ENCODE measurements at places on chromosomes 16 and 17.

GRCh38 chr17:6327007-6327406, 107.9 kb downstream of the AIPL1 start:
- no peak for DNase-seq

GRCh38 chr16:2770057-2770951, 6.8 kb downstream of the ELOB start:
- no peak for DNase-seq

GRCh38 chr17:8870406-8871040, 3.0 kb upstream of the PIK3R6 start:
- DNase-seq = no peak

DNA sequence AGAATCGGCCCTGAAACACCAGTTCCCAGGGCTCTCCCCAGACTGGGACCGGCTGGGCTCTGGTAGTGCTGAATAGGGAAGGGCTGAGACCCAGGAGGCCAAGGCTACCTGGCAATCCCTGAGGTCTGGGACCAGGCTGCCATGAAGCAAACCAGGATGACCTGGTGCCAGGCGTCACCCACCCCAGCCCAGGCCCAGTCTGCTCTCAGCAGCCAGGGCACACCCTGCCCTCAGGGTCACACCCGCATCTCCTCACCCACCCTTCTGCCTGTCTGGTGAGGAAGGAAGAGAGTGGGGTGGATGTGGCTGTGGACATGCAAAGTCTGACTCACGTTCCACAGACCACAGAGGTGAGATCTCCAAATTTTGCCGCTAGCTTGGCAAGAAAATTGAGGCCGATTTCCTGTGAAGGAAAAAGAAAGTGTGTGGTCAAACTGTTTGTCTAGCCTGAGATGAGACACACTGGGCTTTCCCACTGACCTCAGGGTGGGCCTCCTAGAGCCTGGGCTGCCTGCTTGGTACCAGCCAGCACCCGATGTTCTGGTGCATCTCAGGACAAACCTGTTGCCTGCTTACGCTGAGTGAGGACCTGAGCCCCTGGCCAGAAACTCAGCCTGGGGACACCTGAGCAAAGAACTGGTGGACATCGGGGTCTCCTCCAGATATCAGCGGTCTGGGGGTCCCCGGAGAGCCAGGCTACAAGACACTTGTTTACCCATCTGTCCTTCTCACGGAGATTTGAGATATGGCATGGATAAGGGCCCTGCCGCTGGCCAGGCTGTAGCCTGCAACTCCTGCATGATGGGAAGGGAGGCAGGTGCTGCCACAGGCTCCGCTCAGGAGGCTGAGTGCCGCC, 6.3 kb upstream of the RAB37 start:
- no peak for DNase-seq

DNA sequence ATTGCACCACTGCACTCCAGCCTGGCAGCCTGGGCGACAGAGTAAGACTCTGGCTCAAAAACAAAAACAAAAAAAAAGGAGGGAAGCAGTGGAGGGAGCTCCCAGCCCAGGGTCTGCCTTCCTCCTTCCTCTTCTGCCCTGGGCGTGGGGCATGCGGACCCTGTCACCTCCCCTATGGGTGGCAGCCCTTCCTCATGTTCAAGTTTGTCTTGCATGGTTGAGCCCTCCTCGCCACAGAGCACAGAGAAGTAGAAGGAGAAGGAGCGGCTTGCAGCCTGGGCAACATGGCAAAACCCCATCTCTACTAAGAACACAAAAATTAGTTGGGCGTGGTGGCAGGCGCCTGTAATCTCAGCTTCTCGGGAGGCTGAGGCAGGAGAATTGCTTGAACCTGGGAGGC, 21.4 kb upstream of the TIMP2 start:
- no peak for DNase-seq

GRCh38 chr17:40068584-40068916, 5.8 kb downstream of the THRA start:
- no peak for DNase-seq

- no peak for DNase-seq
These were observed 880 bp downstream of the SARM1 start for GRCh38 chr17:28372203-28372944.

DNA sequence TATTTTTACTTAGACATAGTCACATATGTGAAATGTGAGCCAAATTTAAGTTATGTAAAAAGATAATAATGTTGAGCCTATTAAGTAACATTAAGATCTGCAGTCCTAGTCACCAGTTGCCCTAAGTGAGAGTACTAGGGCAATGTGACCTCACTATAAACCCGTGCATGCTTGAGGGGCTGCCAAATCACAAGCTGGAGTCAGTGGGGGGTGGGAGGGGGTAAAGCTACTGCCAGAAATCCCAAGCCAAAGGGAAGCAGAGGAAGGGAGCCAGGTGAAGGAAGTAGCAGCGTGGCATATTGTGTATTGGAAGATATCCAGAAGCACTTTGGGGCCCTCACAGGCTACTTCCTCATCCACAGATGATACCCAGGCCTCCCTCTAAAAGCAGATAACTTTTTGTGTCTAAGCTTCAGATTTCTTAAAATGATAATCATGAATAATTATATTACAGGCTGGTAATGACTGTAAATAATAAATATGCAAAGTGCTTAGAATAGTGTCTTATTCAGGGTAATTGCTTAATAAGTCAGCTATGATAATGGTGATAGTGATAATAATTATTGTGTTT, 134.1 kb downstream of the CA10 start:
- DNase-seq = peak; percentile 59

DNA sequence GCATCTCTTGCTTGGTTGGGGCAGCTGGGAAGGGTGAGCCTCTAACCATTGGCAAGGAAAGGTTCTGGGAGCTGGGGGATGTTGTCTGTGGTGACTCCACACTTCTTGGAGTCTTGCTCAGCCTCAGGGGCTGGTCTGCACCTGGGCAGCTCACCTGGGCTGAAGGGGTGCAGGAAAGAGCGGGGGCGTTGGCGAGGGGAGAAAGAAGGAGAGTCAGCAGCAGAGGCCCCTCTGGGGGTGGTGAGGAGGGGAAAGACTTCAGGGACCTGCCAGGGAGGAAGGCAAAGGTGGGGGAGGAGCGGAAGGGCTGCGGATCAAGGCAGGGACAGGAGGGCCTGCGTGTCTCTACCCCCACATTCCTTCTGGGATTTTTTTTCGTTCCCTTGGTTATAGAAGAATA, 47.7 kb downstream of the CCDC42 start:
- no peak for DNase-seq

GRCh38 chr17:44389723-44390202, 314 bp upstream of the ITGA2B start:
- no peak for DNase-seq

GRCh38 chr16:57629516-57630406, 1.3 kb downstream of the ADGRG1 start:
- no peak for DNase-seq

DNA sequence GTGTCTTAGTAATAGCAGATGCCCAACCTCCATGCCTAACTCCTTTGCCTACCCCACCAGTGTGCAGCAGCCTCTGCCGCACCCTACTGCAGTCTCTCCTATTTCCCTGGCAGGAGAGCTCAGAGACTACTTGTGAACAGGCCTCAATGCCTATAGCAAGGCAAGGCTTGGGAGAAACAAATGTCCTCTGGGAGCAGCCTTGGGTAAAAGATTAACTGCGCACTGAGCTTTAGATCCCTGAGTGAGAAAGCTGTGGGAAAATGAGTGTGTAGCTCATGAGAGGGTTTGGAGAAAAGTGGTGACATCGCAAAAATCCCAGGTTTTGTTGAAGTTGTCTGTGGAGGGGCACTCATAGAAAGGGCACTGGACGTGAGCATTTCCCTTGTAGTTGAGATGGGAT, 335.8 kb downstream of the WWOX start:
- no peak for DNase-seq

- DNase-seq = no peak
These were observed 27.5 kb upstream of the MTSS2 start for GRCh38 chr16:70713342-70713741.

DNA sequence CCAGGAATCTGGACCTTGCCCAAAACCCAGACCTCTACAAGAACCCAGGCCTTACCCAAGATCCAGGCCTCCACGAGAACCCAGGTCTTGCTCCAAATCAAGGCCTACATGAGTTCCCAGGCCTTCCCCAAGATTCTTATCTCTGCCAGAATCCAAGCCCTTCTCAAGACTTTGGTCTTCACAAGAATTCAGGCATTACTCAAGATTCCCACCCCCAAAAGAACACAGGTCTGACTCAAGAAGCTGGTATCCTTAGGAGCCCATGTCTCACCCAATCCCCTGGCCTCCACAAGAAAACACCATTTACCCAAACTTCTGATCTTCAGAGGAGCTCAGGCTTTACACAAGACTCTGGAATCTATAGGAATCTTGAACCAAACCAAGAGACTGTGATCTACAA, 2.6 kb downstream of the SPEM3 start:
- no peak for DNase-seq

GRCh38 chr16:54425681-54426552, 139.3 kb upstream of the IRX3 start:
- DNase-seq = no peak

DNA sequence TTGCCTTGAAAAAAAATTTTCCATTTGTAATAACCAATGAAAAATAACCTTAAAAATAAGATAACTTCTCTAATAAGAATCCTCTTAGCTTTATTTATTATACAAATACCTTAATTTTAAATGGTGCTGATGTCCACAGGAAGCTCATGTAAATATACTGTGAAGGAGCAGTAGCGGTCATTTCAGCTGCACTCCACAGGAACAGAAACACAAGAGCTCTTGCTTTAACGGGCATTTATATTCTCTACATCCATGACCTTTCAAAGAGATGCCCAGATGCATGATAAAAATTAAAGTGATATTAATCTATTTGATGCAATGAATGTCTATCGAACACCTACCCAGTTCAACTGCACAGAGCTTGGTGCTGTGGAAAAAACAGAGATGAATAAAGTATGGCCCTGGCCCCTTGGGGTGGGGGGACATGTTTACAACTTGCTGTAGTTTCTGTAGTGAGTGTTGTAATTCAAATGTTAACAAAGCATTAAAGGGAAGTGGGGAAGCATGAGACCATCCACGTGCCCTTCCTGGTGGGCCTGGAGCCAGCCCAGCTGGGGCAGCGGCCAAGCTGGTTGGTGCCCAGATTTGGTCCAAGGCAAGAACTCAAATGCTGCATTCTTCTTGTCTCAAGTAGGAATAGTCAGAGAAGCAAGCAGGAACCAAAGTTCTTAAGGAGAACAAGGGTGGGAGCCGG, 47.9 kb downstream of the IQCK start:
- DNase-seq = no peak

- DNase-seq = no peak
These were observed 37.0 kb upstream of the CCDC182 start for GRCh38 chr17:57782062-57782490.

- DNase-seq = no peak
These were observed 382.3 kb upstream of the EEF2KMT start for GRCh38 chr16:5479926-5480325.

DNA sequence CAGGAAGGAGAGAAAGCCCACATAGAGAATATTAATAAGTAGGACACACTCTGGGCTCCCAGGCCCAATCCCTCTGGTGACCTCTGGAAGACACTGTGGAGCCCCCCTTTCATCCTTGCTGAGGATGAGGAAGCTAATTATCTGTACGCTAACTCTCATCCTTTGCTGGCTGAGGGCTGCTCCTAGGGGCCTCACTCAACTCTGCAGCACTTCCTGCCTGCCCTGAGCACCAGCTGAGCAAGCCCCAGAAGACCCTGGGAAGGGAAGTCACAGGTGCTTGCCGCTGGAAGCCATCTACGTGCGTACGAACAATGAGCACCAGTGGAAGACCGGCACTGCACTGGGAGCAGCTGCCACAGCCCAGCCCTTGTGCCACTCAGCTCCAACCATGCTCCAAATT, 145.8 kb upstream of the CDH5 start:
- DNase-seq = no peak

DNA sequence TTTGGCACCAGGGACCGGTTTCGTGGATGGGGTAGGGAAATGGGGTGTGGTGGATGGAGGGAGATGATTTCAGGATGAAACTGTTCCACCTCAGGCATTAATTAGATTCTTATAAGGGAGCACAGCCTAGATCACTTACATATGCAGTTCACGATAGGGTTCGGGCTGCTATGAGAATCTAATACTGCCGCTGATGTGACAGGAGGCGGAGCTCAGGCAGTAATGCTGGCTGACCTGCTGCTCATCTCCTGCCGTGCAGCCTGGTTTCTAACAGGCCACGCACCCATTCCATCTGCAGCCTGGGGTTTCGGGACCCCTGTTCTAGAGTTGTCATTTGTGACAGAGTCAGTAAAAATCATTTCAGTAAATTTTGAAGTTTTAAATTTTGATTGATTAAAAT, 99.7 kb downstream of the CHD9 start:
- DNase-seq = no peak

- no peak for DNase-seq
These were observed 1.5 kb upstream of the SOX8 start for GRCh38 chr16:979859-980594.

GRCh38 chr16:54342966-54343365, 56.4 kb upstream of the IRX3 start:
- no peak for DNase-seq

DNA sequence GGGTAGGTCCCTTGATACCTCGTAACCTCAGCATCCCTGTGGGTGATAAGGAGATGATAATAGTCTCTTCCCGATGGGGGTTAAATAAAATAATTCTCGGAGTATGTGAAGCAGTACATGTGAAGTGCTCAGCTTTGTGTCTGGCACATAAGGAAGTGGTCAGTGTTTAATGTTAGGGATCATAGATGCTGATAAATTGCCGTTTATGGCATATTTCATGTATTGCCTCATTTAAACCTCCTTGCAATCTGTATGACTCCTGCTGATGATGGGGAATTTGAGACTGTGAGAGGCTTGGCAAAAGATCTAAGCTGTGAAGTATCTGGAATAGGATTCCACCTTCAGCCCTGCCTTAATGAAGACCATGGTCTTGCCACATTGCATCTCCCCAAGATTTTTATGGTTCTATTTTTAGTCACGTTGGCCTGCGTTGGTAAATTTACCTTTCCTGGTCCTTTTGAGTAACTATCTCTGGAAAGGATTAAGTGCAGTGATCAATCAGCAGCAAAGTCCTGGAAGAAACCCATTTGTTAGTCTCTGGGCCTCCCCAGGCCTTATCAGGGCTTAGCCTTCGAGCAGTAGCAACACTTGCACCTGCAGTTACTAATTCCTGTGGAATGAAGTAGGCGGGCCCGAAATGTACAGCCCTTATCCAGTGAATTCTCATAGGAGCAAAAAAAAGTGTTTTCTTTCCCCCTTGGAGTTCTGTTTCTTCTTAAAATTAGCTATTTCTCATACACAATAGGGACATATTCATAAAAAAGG, 144.9 kb downstream of the WWOX start:
- DNase-seq = no peak

- DNase-seq = no peak
These were observed 20.5 kb downstream of the XYLT1 start for GRCh38 chr16:17450291-17450690.

- DNase-seq = no peak
These were observed 4.1 kb upstream of the ARL5C start for GRCh38 chr17:39170109-39170508.

GRCh38 chr16:81216114-81216513, 22.4 kb upstream of the BCO1 start:
- no peak for DNase-seq

DNA sequence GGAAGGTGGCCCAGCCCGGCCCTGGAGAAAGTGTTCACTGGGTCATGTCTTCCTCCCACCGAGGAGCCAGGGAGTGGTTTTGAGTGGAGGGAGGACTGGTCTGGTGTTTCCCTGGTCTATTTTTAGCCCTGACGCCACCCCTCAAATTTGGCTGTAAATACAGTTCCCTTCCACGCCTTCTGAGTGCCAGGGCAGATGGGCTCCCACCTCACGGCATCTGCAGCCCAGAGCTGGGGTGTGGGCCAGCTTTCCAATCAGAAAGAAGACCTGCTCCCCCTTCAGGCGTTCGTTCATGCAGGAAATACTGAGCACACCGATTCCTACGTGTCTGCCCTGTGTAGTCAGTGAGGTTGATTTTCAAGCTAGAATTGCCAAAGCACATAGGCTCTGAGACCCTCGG, 53.7 kb downstream of the SNX20 start:
- DNase-seq = no peak
